ENCODE measurements at places on chromosomes 1 and 21. TPM values are rescaled to one million over a fixed set of nuclear protein-coding genes. Genes with fewer than 3 reads are reported as not detected.

Gene FOXO6
- total RNA-seq, result not detected

Gene SLAMF8
- total RNA-seq, result not detected

Gene OR2T11
- not detected for total RNA-seq

Gene TMPRSS2
- not detected for total RNA-seq

Gene PPIAL4G
- not detected for total RNA-seq

Gene GJA8
- total RNA-seq, result not detected

Gene TACSTD2
- total RNA-seq, result 0.26 TPM

Gene PCNX2
- total RNA-seq, result 87.2 TPM

Gene NUDT4B
- 5.5 TPM for total RNA-seq

Gene TPM3
- total RNA-seq, result 325 TPM

Gene SLC44A3
- total RNA-seq, result 1.7 TPM

Gene UBXN10
- total RNA-seq, result not detected

Gene UBASH3A
- not detected for total RNA-seq

Gene RAB3B
- 9.6 TPM for total RNA-seq

Gene RAB13
- 146 TPM for total RNA-seq

Gene FCN3
- not detected for total RNA-seq

Gene LPAR3
- 21.6 TPM for total RNA-seq

Gene THEM5
- not detected for total RNA-seq

Gene LYPD8
- not detected for total RNA-seq

Gene DPT
- total RNA-seq, result 0.86 TPM

Measured in bronchial smooth muscle cell (primary cell).